ENCODE measurements at places on chromosomes 1 and 21. TPM values are rescaled to one million over a fixed set of nuclear protein-coding genes. Genes with fewer than 3 reads are reported as not detected.
A peak's percentile ranks its signal among the peaks of the same experiment; 100 is the strongest.

- DNase-seq = no peak
Observed at GRCh38 chr1:51600965-51601364, 15.9 kb upstream of the OSBPL9 start.

GRCh38 chr1:62436039-62436465 lies 797 bp upstream of the USP1 start:
- peak; percentile 96 for DNase-seq

DNA sequence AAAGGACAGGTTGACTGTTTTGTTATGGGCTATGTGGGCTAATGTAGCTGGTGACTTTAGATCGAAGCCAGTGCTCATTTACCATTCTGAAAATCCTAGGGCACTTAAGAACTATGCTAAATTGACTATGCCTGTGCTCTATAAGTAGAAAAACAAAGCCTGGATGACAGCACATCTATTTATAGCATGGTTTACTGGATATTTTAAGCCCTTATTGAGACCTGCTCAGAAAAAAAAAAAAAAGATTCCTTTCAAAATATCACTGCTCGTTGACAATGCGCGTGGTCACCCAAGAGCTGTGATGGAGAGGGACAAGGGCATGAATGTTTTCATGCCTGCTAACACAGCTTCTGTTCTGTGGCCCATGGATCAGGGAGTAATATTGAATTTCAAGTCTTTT lies 48.1 kb downstream of the CAMSAP2 start:
- no peak for DNase-seq

Gene OR2T11
- total RNA-seq = not detected

Gene CYP4A11
- not detected for total RNA-seq

Gene TRAF3IP3
- total RNA-seq = 204 TPM

Data from activated naive CD8-positive, alpha-beta T cell treated with anti-CD3 and anti-CD28 coated beads for 36 hours (primary cell).